CD4-positive, alpha-beta T cell treated with Interferon gamma for 1 hour (primary cell): ENCODE measurements at places on chromosomes 2 and 18.

- DNase-seq = no peak
Observed at GRCh38 chr2:30681022-30681421, 126.2 kb downstream of the CAPN13 start.

DNA sequence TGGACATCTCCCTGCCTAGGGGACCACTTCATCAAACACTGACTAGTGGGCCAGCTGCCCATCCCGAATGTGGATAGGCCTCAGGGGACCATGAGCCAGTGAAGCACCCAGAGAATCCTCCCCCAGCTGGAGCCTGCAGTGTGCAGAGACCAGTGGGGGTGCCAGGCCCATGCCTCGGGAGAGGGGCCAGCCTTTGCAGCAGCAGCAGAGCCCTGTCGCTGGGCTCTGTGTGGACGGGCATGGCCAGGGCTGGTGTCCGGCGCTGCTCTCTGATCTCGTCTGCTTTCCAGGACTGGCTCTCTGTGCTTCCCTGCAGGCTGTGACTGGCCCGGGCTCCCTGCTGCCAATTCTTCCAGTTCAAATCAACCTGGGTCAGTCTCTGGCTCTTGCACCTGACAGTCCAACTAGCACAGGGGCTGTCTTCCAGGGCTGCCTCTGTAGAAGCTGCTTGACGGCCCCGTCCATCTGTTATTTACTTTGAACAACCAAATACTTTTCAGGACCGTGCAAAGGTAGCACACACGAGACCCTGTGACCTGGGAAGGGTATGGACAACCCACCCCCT, 11.4 kb downstream of the KCNIP3 start:
- no peak for DNase-seq

DNA sequence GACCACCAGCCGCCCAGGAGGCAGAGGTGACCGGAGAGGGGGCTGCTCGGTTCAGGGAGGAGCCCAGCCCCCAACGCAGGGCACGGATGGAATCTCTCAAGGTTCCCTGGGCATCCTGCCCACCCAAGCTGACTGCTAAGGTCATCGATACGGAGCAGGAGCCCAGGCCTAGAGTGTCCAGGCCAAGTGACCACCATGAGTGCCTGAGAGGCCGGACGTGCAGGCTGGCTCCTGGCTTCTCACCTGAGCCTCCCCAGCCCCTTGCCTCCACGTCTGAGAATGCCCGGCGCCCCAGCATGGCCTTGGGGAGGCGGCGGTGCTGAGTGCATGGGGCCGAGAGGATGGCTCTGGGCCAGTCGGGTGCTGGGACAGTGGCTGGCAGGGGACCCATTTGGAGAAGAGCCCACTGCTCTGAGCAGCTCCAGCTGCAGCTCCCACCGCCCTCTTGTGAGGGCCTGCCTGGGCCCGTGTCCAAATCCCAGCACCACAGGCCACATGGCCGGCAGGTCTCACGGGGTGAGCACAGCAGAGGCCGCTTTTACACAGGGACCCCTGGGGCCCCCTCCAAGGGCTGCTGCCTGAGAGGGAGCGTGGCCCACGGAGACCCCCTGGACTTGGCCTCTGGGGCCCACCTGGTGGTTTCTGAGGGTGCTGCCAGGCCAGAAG, 102.8 kb upstream of the CTDP1 start:
- DNase-seq = no peak

- no peak for DNase-seq
Observed at GRCh38 chr18:76459687-76460350, 35.2 kb downstream of the ZNF516 start.

GRCh38 chr18:60892855-60893254, 440.4 kb upstream of the CDH20 start:
- DNase-seq = no peak

DNA sequence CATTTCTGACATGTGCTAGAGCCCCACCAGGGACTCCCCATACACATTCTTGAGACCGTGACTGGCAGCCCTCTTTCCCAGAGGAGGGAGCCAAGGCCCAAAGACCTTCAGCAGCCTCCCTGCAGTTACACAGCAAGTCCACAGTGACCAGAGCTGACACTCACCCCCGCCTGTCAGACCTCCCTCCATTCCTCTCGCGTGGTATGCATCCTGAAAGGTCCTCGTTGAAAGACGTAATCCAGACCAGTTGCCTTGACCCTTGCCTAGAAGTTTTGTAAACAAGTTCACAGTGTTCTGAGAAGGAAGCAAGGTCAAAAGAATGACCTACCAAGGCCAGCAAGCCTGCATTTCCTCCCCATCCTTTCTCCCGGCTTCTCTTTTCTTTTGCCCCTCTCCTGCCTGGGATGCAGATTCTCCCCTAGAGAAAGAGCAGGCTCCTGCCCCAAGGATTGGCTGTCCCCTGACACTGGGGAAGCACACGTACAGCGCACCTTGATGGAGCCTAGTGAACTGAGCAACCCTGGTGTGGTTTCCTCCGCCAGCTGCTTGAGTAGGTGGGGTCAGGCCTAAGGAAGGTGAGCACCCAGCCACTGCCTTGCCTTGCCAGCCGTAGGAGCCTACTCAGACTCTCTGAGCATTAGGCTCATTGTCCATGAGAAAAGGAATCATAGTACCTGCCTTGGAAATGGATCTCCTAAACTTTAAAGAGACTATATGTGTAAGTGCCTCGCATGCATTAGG, 18.3 kb downstream of the TRIB2 start:
- no peak for DNase-seq

DNA sequence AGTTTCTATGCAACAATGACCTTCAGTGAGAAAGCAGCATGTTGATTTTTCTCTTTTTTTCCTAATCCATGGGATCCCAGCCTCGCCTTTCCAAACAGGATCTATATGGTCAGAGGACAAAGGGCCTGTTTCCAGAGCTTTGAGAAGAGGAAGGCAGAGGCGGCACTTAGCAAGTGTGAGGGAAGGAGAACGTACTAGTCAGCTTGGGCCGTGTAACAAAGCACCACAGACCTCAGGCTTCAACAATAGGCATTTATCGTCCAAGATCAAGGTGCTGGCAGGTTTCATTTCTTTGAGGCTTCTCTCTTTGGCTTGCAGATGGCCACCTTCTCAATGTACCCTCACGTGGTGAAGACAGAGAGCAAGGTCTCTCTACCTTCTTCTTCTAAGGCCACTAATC, 7.3 kb upstream of the KCNF1 start:
- DNase-seq = no peak
